ENCODE measurements at places on chromosomes 7 and 10. TPM values are rescaled to one million over a fixed set of nuclear protein-coding genes. Genes with fewer than 3 reads are reported as not detected.

The WNT2 gene
- not detected for total RNA-seq

DNA sequence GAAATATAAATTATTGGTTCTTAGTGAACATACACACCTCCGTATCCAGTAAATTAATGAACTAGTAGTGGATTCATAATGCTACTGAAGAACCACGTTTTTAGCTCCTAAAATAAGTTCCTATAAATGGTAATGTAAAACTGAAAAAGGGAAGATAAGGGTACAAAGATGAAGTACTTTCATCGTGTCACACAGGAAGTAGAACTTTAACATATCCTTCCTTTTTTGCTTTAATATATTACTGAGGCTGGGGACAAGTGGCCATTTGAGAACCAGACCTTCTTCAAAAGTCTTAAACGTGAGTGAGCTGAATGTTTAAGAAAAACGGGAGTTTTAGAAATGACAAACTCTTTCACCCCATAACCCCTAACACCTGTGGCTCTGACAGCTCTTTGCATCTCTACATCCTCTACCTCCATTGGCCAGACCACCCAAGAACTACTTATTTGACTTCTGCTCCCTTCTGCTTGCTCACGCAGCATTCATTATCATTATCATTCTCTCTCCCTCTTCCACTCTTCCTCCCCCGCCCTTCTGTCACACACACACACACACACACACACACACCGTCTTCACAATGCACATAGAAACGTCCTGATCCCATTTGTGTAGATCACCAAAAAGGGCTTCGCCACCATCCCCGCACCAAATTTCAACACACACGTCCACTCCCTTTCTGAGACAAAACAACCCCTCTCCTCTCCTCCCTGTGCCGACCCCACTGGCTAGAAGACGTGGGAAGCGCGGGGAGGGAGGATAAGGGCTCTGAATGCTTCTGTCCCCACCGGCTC is 677 bp downstream of the SKAP2 start:
- peak; percentile 30 for DNase-seq

DNA sequence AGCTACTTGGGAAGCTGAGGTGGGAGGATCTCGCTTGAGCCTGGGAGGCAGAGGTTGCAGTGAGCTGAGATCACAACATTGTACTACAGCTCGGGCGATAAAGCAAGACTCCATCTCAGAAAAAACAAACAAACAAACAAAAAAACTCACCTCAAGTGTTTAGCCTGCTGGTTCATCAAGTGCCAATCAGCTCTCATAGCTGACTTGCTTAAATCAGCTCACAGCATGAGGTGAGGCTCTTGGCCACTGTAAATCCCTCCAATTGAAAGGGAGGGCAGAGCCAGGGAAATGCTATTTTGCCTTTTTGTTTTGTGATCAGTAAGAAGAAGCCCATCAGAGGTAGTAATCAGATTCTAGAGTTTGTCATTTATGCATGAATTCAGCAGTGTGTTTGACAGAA is 112.3 kb downstream of the RAB11FIP2 start:
- DNase-seq, result no peak

DNA sequence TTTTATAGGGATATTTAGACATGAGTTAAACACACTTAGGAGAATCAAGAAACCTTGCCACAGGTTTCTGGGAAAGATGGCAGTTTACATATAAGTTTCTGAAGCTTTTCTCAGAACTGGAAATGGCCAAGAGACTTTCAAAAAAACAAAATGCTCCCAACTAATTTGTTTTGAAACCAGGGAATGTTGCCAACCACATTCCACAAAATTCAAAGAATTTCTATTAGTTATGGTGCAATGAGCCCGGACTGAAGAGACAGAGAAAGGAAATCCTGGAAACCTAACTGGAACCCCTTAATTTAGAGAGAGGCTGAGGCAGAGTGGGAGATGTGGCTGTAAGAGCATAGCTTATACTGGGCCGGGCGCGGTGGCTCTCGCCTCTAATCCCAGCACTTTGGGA is 128.5 kb downstream of the PTEN start:
- no peak for DNase-seq

DNA sequence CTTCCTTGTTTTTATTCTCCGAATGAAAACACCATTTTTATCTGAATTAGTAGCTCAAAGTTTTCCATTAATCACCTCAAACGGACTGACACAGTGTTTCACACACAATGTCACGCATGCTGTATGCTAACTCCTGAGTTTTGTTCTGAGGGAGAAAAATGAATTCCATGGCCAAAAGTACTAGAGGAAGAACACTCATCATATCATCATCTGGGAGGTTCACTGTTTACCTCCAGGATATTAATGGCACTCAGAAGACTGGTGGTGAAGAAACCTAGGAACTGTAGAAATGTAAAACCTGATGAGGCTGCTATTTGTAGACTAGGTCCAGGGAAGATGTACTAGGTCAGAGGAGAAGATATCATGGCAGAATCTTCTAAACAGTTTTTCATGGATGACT is 395.6 kb upstream of the ETV1 start:
- DNase-seq, result no peak
